Cardiac muscle cell (in vitro differentiated cells and primary cell): ENCODE measurements at places on chromosomes 13 and 19. TPM values are rescaled to one million over a fixed set of nuclear protein-coding genes. Genes with fewer than 3 reads are reported as not detected.

DNA sequence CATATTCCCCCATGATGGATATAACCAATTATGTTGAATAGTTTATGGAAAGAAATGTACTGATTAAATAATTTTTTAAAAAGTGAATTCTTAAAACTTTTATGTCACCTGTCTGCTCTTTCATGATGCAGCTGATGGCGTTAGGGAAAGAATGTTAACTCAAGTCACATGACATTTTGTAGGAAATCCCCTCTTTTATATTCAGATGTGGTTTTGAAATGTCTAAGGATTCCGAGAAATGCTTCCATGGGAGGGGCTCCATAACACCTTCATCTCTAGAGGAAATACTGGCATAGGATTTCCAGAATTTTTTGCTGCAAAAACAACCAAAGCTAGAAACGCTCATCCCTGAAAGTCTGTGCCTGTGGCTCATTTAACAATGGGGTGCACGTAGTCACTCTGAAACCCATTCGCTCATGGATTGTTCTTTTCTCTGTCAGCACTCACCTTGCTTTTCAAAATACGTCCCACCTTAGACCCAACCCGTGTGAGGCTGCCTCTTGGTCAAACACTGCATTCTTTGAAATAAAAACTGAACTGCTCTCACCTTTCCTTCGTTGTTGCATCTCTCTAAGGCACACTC is 288.9 kb downstream of the SHISA2 start:
- no peak for DNase-seq

DNA sequence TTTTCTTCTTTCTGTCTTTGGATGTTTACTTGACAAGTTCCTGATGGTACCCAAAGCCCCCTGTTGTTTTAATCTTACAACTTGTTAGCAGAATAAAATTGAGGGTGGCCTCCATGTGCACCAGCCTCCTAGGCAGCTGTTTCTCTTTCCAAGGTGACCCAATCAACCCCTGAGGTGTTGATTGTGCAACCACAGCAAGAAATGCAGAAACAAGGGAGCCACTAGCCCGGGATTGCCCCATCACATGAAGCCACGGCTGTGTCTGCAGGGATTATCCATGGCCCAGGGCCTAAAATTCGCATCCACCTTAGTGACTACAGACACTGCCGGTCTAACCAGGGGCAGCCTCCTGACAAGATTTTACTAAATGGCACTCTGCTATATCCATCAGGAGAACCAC is 14.4 kb downstream of the CEACAM4 start:
- no peak for DNase-seq

DNA sequence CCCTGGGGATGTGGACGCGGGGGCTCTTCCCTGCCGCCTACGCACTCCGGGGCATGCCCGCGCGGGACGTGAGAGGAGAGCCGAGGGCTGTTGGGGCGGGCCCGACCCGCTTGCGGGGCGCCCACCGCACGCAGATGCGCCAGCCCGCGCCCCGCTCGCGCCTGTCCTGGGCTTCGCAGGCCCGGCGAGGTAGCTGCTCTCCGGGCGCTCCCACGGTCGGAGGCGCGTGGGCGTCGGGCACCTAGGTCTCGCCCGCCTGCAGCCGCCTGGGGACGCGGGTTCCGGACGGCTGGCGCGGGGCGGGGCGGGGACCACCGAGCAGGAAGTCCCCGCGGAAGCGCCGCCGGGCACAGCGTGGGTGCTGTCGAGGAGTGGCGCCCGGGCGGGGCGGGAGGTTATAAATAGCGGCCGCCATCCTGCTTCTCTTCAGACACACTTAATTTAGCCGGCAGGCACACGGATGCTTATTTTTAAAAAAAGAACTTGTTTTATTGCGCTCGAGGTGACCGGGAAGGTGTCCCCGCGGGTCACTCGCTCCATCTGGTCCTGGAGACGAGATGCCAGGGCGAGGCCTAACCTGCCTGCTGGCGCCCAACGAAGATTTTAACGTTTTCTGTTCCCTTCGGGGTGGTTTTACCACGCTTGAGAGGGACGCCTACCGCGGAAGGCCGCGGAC is 561 bp upstream of the GJA3 start:
- peak; percentile 8 for DNase-seq

DNA sequence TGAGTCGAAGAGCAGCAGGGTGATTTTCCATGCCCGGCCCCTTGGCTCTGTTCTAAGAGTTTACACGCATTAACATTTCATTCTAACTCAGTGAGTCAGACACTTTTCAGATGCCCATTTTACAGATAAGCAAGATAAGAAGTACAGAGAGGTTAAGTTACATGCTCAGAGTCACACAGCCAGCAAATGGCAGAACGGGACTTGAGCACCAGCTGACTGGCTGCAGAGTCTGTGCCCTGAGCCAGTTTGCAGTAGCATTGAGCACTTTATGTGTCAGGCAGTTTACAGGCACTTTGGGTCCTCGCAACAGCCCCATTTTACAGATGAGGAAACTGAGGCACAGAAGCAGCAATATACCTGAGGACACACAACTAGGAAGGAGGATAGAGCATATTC is 19.0 kb downstream of the CCDC8 start:
- peak; percentile 31 for DNase-seq

- no peak for DNase-seq
Measured at GRCh38 chr13:24199016-24199415, 38.5 kb downstream of the SPATA13 start.

DNA sequence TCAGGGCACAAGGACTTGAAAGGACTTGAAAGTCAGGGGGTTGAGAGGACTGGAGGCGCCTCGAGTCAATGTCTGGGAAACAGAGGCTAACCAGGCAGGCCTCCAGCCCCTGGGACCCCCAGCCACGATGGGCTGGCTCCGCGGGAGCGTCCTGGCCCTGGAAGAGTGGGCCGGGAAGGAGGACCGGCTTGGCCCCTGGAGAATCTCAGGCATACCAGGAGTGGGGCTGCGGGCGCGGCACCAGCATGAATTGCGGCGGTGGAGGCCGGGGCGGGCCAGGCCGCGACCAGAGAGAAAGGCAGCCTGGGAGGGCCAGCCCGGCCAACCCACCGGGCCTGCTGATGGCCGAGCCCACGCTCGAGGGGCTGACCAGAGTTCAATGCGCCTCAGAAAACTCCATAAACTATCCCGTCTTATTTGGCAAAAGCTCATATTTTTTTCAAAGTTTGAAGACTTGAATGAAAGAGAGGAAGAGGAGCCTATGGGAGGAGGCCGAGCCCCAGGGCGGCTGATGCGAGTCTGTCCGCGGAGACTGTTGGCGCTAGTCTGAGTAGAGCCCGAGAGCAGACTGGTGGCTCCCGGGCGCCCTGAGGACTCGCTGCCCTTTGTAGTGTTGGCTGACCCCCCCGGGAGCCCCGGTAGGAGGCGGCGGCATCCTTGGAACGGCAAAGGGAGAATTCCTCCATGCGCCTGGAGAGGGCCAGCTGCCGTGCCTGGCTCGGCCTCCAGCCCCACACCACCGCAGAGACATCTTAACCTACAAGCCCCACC is 68.0 kb downstream of the MLLT1 start:
- no peak for DNase-seq

GRCh38 chr19:8074501-8074900 is 21.9 kb downstream of the CCL25 start:
- DNase-seq: no peak

GRCh38 chr19:39223703-39224279 is 19.7 kb upstream of the SYCN start:
- DNase-seq: peak; percentile 56

DNA sequence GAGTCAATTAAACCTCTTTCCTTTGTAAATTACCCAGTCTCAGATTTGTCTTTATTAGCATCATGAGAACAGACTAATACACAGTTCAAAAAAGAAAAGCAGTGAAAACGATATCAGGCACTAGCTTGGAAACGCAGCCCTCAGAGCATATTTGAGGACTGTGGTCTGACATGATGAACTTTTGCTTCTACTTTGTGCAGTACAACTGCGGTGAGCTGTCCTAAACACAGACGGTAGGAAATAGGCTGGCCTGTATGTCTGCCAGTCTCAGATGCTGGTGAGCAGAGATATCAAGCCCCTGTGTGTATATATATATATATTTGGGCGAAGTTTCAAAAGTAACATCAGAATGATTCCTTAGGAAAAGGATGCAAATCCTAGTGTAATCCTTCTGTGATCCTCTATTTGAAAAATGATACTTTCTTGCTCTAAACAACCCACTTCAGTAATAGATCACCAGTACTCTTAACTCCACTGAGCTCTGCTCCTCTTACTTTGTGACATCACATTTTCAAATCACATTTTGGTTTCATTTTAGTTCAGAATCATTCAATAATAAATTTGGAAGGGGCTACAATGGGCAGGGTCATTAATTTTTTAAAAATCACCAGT is 74.4 kb downstream of the TNFRSF19 start:
- peak; percentile 58 for DNase-seq

- DNase-seq: no peak
Measured at GRCh38 chr13:43061496-43062280, 38.3 kb downstream of the DNAJC15 start.

- DNase-seq: no peak
Measured at GRCh38 chr13:51058461-51059167, 52.5 kb downstream of the C13orf42 start.

GRCh38 chr13:55000844-55001243 is 1972.2 kb downstream of the OLFM4 start:
- no peak for DNase-seq

DNA sequence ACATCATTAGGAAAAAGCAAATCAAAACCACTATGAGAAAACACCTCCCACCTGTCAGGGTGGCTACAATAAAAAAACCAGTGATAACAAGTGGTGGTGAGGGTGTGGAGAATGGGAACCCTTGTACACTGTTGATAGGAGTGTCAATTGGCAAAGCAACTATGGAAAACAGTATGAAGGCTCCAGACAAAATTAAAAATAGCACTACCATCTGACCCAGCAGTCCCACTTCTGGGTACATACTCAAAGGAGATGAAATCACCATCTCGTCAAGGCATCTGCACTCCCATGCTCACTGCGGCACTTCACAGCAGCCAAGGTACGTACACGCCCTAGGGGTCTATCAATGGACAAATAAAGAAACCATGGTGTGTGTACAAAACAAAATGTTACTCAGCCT is 715.1 kb downstream of the UQCRFS1 start:
- no peak for DNase-seq

DNA sequence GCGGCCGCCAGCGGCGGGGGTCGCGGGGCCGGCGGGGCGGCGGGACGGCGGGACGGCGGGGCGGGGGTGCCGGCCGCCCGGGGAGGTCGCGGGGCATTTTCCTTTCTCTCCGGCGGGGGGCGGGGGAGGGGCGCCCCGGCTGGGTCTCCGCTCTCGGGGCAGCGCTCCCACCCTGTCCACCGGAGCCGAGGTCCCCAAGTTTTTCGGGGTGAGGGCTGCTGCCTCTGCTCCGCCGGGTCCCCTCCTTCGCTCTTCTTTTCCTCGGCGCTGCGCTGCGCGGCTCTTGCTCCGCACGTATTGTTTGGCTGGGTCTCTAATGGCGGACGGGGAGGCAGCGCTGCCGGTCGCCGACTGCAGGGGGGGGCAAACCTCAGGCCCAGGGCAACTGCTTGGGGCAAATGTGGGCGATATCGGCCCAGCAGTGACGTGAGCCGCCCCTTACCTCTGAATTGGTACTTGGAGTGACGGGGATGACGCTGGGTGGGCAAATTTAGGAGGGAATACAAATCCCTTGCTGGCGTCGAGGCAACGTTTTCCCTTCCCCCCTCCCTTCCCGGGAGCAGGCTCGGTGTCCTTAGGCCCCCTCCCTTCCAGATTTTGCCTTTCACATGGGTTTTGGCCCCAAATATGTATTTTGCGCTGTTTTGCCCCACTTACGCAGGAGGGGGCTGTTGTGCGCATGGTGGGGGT is 759 bp downstream of the ZMYM2 start:
- DNase-seq: peak; percentile 61

- DNase-seq: no peak
Measured at GRCh38 chr13:30133554-30133912, 173.8 kb downstream of the KATNAL1 start.

- no peak for DNase-seq
Measured at GRCh38 chr13:50685956-50686355, 157.5 kb downstream of the DLEU7 start.

DNA sequence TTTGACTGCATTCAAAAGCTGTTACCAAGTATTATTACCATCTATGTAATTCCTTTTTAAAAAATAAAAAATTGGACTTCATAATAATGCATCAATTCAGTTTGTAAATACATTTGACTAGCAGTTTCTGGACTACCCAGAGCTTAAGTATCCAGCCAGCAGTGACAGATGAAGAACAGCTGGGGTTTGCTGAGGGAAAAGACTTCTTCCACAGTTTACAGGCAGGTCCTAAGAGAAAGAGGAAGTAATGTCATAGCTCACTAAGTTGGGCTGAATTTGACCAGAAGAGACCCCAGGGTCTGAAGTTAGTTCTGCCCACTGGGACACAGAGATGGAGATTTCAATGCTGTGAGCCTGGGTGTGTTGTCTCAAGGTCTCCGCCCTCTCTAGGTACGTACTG is 96.4 kb downstream of the MBNL2 start:
- peak; percentile 24 for DNase-seq

DNA sequence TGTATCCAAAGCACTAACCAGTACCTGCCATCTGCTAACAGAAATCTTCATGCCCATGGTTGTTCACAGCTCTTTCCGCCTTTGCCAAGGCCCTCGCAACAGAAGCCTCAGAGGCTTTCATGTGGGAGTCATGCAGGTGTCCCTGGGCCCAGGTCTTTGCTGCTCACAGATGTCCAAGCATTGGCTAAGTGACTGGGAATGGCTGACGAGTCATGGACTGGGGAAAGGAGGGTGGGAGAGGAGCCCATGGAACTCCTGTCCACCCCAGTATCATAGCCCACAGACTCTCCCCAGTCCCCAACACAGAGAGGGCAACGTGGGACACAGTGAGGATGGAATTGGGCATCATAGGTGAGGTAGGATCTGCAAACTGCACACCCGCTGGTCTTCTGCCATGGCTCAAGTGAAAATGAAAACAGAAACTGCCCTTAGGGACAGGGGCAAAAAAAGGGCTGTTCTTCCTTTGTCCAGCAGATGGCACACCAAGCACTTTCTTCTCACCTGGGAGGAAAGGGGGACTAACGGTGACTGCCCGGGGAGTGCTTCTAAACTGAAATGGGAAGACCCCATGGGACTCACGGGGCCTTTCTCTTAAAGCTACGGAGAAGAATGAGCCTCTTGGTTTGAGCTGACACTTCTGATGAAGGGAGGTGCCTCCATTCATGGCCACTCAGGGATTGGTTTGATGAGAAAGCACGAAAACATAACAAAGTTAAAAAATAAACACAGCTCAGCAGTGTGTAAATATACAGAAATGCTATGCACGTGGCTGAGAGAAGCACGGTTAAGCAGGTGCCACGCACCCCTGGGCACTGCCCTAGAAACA is 11.1 kb upstream of the DHRS12 start:
- DNase-seq: peak; percentile 72

CEACAM21 gene
- total RNA-seq: 2.8 and 4.4 TPM in 2 replicates

ZNF283 gene
- 26.8 and 33.7 TPM in 2 replicates for total RNA-seq

ZNF506 gene
- 49.9 and 55.0 TPM in 2 replicates for total RNA-seq

FGF21 gene
- total RNA-seq: not detected in 2 replicates

TNFRSF19 gene
- 139 and 141 TPM in 2 replicates for total RNA-seq

PSG11 gene
- total RNA-seq: not detected in 2 replicates

SULT2A1 gene
- not detected in 2 replicates for total RNA-seq

KCNN1 gene
- total RNA-seq: 23.4 and 26.7 TPM in 2 replicates

ICAM5 gene
- 22.9 and 53.0 TPM in 2 replicates for total RNA-seq
